ENCODE measurements at places on chromosomes 1 and 21.

DNA sequence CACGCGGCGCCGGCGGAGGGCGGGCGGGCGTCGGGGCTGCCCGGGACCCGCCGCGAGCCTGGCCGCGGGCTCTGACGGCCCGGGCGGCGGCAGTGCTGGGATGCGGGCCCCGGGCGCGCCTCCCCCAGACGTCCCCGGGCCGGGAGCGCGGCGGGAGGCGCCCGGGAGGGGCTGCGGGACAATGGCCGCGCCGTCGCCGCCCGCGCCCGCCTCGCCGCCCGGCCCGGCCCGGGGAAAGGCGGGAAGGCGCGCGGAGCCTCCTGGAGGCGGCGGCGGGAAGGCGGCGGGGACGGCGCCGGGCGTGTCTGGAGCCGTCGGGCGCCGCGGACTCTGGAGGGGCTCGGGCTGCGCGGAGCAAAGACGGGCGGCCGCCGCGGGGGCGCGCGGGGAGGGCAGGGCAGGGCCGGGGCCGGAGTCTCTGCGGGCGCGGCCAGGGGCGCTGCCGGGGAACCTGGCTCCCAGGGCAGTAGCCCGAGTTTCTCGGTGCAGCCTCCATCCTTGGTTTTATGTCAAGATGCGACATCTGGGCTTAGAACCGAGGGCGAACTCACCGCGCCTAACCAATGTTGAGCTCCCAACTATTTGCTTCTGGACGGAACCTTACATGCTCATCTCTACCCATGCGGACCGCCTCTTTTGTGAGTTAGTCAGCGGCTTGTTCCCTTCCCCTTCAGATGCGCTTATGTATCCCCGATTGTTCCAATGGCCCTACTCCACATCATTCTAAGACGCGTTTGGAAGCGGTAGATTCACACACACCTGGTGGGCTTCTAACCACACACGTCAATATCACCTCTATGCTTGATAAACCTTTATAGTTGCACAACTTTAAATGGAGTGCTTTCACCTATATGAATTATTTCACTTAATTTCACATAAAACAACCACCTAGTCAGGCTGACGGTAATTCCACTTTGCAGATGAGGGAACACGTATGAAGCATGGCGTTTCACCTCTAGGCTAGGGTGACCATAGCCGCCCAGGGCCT, 651 bp downstream of the ZBTB8A start:
- no peak for DNase-seq

DNA sequence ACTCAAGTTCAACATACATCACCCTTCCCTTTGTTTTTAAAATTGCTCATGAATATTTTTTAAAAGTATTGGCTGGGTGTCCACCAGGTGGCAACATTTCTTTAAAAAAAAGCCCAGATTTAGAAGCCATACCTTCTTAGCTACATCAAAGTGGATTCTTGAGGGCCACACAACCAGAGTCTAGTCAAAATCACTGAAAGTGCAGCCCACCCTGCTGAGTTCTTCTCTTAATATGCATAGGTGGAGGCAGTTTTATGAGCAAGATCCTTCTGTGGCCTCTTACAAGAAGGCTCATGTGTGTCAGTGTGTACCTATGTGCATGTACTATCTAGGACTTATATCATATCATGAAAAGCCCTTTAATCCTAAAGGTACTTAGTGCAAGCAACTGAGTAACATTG, 16.9 kb upstream of the GNG12 start:
- no peak for DNase-seq

- no peak for DNase-seq
These were observed 429 bp downstream of the FCGR2A start for GRCh38 chr1:161505686-161506085.

DNA sequence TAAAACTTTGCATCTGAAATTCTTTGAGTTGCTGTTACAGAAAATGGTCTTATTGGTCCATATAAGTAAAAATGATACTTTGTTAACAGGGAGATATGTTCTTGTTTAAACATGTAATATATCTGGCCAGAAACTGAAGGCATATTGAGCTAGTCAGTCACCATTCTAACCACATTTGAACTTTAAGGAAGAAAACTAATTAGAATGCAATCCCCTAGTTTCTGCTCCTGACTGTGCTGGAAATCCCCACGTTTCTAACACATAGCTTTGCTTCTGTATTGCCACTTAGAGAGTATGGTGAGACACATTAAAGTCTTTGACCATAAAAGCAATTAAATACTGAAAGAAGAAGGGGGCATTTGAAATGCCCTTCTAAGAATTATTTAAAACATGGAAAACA, 32.1 kb upstream of the HIVEP3 start:
- DNase-seq: no peak

GRCh38 chr1:237124856-237125462, 83.0 kb downstream of the RYR2 start:
- DNase-seq: no peak

All from GDM1 (cell line).